ENCODE measurements at places on chromosomes 7 and 10.

DNA sequence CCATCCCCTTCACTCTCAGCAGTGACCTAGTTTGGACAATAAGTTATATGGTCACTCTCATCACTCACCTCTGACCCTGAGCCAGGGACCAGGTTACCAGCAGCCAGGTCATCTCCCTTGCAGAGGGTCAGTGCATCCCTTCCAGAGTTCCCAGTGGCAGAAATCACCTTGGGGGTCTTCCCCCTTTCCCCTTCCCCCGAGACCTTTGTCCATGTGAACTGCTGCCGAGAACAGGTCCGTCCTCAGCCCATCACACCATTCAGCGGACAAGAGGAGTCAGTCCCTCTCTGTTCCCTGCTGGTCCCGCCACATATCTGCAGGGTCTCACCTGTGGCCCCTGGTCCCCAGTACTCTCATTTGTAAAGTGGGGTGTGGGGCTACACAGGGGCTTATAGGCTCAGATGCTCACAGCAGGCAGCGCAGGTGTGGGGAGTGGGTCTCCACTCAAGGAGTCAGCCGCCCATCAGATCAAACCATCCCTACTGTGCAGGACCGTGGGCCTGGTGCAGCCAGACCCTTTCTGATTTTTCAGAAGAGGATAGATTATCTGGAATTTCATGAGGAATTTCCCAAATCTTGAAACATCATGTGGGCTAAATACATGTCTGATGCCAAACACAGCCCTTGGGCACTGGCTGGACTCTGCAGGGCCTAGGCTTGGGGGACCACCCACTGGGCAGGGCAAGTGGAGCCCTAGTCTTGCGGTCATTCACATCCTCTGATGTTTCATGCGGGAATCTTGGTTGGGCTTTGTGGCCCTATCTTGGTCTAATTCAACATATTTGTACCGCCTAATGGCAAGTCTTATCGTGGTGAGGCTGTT is 6.5 kb downstream of the DEPP1 start:
- DNase-seq = no peak

DNA sequence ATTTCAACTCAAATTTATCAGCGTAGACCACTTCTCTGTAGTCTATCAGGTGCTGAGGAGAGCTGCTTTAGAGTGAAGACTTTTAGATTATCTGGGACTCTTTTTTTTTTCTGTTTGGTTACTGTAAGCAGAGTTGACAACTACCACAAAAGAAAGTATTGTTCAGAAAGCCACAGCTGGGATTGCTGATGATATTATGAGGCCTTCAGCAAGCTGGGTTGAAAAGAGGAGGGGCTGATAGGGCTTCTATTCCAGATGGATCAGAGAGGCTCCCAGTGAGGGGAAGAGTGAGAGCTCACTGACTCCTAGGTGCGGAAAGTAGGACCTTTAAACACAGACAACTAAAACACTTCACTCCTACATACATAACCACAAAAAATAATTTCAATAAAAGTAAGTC is 188.5 kb upstream of the FERD3L start:
- no peak for DNase-seq

DNA sequence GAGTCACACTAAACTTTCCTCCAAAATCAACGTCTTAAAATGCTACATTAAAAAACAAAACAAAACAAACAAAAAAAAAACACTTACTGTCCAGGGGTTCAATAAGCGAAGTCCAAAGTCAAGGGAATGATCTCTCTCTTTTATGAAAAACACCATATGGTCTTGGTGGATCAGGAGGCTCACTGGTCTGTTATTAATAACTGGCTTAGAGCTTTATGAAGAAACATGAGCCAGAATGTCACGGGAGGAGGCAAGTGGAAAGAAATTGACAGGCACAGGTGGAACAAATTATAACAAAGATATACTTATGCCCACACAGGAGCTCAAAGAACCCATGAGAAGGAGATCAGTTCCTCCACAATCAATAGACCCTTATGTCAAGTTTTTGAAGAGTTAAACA is at the start of gene MRLN:
Gene MRLN (minus strand): TSS at position 189 of the 400 bp plus-strand sequence.
- no peak for DNase-seq

DNA sequence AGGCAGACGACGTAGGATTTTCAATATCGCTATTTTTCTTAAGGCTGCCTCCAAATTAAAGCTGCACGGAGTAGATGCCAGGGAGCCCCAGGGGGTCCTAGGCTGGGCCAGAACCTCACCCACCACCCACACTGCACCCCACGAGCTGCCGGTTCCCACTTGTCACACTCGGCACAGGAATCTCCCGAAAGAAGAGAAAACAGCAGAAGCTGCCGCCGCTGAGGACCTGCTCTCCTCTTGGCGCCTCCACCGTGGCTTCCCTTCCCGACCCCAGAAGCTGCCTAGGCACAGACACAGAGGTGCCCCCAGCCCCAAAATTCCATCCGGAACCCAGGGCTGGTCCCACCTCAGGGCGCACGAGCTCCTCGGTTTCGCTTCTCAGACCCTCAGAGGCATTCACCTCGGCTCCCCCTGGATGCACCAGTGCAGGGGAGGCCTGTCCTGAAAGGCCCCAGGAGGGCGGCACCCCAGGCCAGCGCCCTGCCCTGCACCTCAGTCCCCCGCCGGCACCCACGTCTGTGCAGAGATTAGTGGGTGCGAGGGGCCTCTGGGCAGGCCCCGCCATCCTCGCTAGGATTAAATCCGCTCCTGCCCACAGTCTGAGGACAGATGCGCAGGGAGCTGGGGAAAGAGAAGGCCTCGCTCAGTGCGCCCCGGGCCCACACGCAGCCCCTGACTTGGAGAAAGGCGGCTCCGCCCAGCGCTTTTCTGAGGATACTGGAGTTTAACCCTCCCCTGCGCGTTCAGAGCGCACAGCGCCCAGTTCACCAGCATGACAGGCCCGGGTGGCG is 99.2 kb downstream of the PTPRN2 start:
- no peak for DNase-seq

DNA sequence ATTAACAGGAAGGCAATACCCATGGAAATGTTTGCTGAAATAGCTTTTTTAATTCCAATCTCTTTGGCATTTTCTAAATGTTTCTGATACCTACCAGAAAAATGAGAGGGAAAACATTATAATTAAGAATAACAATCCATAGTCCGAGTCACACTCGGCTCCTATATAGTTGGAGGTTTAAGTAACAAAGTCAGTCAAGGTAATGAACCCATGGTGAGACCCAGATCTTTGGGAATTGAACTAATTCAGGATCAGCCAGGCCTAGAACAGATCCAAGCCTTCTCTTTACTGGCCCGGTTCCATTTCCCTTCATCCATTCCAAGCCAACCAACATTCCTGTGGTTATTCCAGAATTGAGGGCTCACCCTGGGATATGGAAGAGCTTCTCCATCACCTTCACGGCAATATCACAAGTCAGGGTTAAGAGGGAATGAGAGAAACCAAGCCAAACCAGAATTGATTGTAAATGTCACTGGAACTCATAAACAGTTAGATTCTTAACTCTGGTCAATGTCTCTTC is 28.3 kb downstream of the ABCB4 start:
- no peak for DNase-seq

DNA sequence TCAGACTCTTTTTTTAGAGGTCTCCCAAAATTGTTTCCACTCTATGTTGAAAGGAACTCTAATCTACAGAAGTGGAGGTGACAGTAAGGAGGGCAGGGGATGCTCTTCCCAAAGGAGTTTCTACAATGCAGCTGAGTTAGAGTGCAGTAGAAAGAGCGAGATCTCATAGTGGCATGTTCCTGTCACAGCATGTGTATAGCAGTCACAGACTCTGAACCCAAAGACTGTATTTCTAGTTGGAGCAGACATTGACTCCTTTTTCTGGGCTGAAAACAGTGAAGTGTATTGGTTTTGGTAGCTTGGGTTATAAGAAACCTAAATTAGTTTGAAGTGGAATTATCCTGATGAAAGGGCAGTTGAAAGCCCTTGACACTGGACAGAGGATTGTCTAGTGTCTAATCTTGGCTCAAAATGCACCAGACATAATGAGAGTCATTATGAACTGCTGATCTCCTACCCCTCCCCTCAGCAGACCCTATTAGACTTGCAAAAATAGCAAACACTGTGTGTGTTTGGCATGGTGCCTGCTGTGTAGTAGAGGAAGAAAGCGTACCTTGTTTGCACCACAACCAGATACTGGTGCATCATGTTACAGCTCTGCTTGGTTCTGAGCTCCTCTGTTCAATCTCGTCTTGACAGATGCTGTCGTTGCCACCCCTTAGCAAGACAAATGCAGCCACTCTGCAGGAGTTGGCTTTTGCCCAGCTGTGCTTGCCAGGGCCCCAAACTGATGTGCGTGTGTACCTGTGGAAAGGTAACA is 336.0 kb downstream of the AUTS2 start:
- DNase-seq = no peak

GRCh38 chr10:100802607-100803006 is 57.2 kb downstream of the PAX2 start:
- DNase-seq = no peak

DNA sequence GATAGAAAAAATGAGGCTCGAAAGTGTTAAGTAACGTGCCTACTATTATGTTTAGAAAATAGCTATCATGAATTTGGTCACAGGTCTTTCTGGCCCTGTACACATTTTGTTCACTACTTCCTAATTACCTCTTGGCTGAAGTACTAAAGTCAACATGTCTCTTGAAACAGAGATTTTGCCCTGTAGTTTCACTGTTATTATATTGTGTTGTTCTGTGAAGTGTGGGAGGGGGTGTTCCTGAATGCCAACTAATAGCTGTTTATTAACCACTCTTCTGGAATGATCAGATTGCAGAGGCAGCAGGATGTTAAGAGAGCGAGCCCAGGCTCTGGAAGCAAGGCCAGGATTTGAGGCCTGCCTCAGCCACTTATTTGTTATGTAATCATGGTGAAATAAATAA is 72.1 kb downstream of the RNF133 start:
- no peak for DNase-seq

GRCh38 chr7:136533732-136534131 is 334.7 kb upstream of the CHRM2 start:
- DNase-seq = no peak

DNA sequence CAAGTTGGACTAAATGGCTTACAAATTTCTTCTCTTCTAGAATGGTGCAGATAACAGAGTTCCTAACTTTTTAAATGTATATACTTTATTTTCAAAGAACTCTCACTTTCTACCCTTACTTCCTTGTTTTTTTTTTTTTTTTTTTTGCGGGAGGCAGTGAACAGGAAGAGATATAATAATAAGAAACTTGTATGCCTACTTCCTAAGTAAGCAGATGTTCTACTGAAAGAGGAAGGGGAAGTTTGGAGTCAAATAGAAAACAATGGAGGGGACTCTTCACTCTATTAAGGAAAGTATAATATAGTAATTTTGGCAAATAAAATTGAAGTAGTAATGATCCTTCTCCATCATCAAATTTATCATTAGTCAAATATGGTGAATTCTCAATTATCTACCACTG is 754.0 kb downstream of the KCNMA1 start:
- DNase-seq = no peak

GRCh38 chr10:84613336-84614021 is 285.1 kb downstream of the CCSER2 start:
- no peak for DNase-seq

GRCh38 chr7:84363741-84364140 is 169.2 kb upstream of the SEMA3A start:
- no peak for DNase-seq

DNA sequence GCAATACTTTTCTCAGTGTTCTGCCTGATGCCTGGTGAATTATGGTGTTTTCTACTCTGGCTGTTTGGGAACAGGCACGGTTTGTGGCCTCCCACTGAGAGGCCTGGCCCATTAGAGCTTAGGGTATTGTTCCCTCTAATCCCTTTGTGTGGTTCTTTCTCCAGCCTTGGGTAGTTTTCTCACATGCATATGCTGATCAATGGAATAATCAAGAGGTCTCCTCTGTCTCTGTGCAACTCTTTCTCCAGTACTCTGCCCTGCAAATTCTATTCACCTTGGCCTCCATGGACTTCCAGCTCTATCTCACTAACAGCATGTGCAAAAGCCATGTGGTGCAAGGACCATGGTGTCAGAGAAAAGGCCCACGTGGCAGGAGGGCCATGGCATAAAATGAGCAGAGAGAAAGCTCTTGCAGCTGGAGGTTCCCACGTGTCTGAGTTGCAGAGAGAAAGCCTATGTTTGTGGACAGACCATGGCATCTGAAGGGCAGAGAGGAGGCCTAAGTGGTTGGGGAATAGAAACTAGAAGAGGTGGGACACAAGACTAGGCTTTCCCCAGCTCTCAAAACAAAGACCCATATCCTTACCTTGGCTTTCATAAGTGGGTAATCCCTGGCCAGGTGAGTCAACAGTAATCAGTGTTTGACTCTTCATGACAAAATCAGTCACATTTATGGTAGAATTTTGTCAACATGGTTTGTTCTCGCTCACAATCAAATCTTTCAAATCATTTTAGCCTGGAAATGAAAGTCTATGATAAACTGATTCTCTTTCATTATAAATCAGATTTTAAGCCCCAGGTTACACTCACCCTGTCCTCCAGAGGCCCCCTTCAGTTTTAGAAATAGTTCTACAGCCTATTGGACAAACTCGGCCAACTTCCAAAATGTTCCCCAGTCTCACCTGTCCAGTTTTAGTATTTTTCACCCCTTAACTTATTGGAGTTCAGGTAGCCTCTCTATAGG is 17.3 kb downstream of the OPALIN start:
- no peak for DNase-seq

- no peak for DNase-seq
Observed at GRCh38 chr10:13614530-13615332, 28.0 kb downstream of the PRPF18 start.

DNA sequence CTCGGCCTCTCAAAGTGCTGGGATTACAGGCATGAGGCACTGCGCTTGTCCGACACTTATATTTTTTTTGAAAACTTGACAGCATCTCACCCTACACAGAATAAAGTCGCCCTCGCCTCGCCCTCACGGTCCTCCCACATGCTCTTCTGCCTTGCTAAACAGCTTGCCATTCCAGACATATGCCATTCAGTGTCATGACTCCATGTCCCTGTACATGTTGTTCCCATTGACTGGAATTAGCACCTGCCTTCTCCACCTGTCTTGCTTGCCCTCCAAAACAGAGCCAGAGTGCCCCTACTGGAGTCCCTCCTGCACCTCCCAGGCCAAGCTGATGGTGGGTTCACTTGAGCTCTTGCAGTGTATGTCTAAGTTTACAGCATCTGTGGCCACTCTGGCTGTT is 6.2 kb downstream of the NIPSNAP2 start:
- DNase-seq = no peak

GRCh38 chr10:104447906-104448305 is 94.3 kb downstream of the CFAP58 start:
- DNase-seq = no peak

- no peak for DNase-seq
Observed at GRCh38 chr7:143258831-143259230, 4.4 kb upstream of the GSTK1 start.

GRCh38 chr7:30027065-30027456 is 559 bp upstream of the FKBP14 start:
- DNase-seq = no peak

- no peak for DNase-seq
Observed at GRCh38 chr7:99379043-99379577, 4.6 kb downstream of the ARPC1B start.
